Stimulated activated CD8-positive, alpha-beta memory T cell treated with anti-CD3 and anti-CD28 coated beads, Interleukin-7, amount 100 ng/mL, for 1 hour (primary cell): ENCODE measurements at places on chromosomes 4 and X.

DNA sequence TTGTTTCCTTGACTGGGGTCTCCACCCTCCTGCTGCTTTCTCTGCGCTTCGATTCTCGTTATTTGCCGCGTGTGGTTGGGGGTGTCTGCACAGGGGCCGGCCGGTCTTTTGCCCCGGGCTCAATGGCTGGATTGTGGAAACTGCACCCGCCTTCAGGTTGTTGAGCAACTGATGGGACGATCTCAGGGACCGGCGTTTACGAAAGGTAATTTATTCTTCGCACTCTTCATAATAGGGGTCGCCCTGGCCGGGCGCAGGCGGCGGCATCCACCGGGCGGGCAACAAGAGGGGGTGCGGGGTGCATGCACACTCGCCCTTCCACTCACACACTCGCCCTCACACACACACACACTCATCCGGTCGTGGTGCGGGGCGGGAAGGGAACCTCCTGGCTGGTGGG, 1.4 kb downstream of the ADGRL3 start:
- no peak for DNase-seq

DNA sequence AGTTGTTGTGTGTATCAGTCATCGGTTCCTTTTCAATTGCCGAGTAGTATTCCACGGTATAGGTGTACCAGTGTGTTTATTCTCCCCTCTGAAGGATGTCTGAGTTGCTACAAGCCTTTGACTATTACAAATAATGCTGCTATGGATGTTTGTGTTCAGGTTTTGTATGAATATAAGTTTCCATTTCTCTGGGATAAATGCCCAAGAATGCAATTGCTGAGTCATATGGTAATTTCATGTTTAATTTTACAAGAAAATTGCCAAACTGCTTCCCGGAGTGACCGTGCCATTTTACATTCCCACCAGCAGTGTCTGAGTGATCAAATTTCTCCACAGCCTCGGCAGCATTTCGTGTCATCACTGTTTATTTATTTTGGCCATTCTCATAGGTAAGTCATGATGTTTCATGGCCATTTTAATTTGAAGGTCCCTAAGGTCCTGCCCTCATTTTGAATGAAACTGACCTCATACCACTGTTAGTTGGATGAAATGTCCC, 73.9 kb downstream of the IRF2 start:
- DNase-seq: no peak

GRCh38 chr4:85784348-85784747, 309.4 kb downstream of the ARHGAP24 start:
- no peak for DNase-seq

- DNase-seq: no peak
Measured at GRCh38 chrX:97234471-97235081, 350.9 kb downstream of the RPA4 start.

GRCh38 chr4:73197220-73197619, 61.4 kb downstream of the ANKRD17 start:
- DNase-seq: no peak

GRCh38 chr4:94595880-94596483, 144.2 kb downstream of the PDLIM5 start:
- DNase-seq: no peak
